Fibroblast of skin of abdomen (primary cell): ENCODE measurements at places on chromosomes 11 and 22.
A peak's percentile ranks its signal among the peaks of the same experiment; 100 is the strongest.

DNA sequence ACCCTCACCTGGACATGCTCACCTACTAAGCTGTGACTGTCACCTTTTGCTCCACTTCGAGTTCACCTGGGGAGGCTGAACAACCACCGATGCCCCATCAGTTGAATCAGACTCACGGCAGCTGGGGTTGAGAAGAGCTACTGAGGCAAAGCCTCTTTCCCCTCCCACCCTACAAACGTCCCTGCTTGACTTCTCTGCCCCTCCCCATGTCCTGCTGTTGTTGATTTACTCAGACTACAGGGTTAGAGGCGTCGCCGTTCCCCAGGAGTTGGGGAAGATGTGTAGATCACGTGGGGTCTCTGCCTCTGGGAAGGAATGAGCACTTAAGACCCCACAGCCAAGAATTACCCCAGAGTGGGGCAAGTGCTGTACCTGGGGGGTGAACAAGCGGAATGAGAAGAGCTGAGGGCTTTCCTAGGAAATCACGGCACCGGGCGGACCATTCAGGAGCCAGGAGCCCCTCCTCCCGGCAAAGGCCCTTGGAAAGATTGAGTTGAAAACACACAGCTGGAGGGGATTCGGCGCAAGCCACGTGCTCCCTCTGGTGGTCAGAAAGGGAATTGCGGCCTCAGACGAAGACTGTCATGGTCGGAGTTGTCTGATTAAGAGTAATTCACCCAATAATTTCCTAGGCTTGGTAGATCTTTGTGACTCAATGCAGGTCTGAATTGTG, 7.0 kb downstream of the FXYD2 start:
- DNase-seq, result peak; percentile 75

DNA sequence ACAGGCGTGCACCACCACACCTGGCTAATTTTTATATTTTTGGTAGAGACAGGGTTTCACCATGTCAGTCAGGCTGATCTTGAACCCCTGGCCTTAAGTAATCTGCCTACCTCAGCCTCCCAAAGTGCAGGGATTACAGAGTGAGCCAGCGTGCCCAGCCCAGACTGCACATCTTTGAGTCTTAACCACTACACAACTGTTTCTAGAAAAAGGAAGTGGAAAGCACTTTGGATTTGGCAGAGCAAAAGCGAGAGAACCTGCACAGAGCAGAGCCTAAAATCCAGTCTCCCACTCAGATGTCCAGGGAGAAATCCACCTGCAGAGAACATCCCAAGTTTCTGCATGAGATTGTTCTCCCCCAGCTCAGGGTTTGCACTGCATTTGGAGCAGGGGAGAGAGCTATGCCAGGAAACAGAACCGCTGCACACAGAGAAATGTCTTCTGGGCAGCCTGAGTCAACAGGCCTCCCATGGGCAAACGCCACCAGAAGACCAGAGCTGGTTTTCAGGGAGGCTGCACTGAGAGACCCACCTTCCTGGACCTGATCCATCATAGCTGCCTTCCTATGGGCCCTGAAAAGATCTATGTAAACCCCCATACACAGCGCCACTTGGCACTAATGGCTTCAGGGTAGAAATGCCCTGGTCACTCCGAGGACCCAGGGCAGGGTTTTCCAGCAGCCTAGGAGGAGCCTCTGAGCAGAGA, 54.0 kb downstream of the RPUSD4 start:
- no peak for DNase-seq

GRCh38 chr22:19016081-19016766, 80.1 kb upstream of the PRODH start:
- DNase-seq, result no peak

- DNase-seq, result no peak
These were observed 216.7 kb upstream of the SORL1-AS1 start for GRCh38 chr11:121669422-121669821.

- DNase-seq, result no peak
These were observed 451.3 kb downstream of the METTL15 start for GRCh38 chr11:28559492-28559891.

DNA sequence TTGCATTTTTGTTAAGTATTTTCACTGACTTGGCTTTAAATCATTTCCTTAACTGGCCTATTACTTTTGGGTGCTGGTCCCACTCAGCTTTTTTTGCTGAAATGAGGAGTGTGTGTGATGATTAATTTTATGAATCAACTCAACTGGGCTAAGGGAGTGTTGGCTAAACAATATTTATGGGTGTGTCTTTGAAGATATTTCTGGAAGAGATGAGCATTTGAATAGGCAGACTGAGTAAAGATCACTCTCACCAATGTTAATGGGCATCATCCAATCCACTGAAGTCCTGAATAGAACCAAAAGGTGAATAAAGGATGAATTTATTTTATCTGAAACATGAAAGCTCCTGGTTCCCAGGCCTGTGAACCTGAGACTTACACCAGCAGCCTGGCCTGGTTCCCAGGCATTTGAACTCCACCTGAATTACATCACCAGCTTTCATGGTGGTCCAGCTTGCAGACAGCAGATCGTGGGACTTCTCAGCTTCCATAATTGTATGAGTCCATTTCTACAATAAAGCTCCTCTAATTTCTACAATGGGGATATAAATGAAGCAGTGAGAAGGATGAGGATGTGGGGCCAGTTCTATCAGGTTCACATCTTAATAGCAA, 241.3 kb upstream of the ZC3H12C start:
- no peak for DNase-seq

DNA sequence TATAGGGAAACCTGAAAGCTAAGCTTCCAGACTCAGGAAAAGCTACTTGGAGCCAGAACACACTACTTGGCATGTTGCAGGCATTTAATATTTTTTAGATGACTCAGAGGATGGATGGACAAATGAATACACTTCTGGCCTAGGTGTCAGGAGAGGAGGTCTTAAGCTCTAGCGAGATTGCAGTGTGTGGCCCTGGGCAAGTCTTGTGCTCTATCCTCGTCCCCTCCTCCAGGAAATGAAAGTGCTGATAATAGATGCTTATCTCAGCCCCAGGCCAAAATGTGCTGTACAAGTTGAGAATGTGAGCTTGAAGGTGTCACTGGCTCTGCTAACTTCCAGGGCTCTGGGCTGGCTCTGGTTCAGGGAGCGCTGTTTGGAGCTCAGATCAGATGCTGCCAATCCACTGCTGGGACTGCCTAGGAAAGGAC, 136.3 kb downstream of the PKNOX2 start:
- DNase-seq, result peak; percentile 74

GRCh38 chr11:46332568-46333393, 14.5 kb upstream of the DGKZ start:
- DNase-seq, result no peak
